ENCODE measurements at places on chromosomes 5 and 9.

GRCh38 chr5:95668728-95669127 is 14.1 kb downstream of the SPATA9 start:
- DNase-seq: no peak

GRCh38 chr5:38607396-38607795 is 51.0 kb upstream of the LIFR start:
- DNase-seq: no peak

GRCh38 chr5:9920697-9921096 is 290.5 kb upstream of the TAS2R1 start:
- no peak for DNase-seq

DNA sequence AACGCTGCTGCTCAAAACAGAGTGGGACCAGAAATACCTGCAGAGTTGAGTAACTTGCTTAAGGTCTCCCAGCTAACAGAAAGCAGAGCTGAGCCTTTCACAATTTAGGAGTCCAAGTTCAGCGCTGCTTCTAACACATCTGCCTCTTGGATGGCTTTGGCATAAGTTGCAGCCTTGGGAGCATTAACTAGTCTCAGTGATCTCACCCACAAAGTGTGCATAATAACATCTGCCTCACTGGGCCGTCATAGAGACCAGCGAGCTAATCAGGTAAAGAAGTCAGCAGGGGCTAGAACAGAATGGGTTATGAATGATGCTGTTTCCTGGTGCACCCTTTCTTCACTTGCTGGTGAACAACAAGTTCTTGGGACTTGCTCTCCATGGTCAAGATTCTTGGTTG is 36.5 kb downstream of the WWC1 start:
- no peak for DNase-seq

- no peak for DNase-seq
These were observed 57.8 kb downstream of the BARX1 start for GRCh38 chr9:93897075-93897970.

- no peak for DNase-seq
These were observed 21.1 kb upstream of the TMEM174 start for GRCh38 chr5:73151766-73152410.

- no peak for DNase-seq
These were observed 411.0 kb downstream of the SPOCK1 start for GRCh38 chr5:137088175-137088574.

DNA sequence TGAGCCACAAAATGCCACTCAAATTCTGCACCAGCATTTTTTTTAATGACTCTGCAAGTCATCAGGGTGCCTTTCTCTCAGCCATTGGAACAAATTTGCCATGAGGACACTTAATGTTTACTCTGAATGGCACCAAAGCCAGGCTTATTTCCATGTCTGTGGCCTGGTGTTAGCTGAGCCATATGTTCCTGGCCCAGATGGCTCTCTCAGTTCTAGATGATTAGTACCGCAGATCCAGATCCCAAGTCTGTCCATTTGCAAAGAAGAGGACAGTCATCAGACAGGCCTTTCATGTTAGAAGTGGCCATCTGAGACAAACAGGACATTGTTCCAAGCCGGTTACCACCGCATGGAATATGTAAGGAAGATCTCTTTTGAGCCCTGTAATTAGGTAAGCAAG is 70.3 kb downstream of the INSYN2B start:
- DNase-seq: no peak

- no peak for DNase-seq
These were observed 23.0 kb upstream of the CEP72 start for GRCh38 chr5:589173-589572.

- peak; percentile 31 for DNase-seq
These were observed 11.0 kb downstream of the LPCAT1 start for GRCh38 chr5:1512541-1513291.

DNA sequence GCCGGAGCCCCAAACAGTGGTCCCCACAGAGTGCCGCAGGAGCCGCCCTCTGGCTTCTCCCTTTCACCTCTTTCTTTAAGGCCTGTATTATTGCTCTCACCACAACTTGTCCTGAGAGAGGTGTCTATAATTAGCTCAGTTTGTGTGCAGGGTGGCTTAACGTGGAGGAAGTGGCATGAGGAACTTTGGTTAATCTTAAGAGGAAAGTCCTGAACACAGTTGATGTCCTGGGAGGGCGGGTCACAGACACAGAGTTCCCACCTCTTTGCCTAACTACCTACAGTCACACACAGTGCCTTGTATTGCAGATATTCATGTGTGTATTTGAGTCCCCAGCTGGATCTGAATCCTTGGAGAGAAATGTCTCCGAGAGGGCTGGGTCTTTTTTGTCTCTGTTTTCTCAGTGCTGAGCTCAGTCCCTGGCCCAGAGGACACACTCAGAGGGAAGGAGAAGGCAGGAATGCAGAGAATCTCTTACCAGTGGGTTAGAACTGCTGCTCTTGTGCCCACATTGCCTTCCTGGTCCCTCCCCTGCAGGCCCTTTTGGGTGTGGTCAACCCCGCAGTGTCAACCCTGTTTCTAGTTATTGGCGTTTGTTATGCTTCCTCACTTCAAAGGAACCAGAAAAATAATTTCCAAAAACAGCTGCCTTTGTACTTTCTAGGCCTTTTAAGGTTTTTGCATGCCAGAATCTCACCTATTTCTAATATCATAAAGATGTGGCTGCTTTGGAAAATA is 392.5 kb downstream of the KDM4C start:
- no peak for DNase-seq

- DNase-seq: no peak
These were observed 2.2 kb downstream of the FTMT start for GRCh38 chr5:121853850-121854249.

DNA sequence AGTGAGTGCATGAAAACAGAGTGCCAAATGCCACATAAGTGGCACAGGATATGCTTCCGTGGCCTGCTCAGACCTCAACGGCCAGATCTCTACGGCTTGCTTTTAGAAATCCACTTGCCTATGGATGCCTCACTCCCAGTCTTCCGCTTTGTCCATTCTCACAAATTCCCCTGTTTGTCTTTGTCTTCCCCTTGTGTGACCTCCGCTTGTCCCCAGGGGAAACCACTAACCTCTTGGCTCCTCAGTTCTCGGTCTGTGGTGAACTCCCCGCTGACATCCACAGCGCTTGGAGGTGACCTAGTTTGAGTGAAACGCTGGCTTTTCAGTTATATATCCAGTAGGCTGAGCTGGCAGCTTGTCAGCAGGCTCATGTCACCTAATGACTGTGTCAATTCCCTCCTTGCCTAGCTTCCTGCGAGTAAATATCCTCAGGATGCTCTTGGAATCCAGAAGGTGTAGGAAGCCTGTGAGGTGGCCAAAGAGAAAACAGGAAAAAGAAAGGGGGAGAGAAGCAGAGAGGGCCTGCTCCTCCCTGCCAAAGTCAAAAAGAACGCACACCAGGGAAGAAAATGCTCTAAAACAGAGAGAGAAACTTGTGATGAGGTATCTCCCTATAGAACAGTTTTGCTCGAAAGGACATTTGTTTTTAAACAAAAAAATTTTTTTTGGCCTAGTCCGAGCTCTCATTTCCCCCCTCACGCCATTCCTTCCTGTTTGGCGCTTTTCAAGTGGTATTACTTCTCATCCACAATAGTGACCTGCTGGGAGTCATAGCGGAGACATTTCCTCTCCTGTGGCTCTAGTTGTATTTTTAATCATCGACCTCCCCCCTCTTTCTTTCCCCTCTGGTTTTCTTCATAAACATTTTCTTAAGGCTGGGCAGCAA is 101.6 kb upstream of the SPRY4 start:
- no peak for DNase-seq

DNA sequence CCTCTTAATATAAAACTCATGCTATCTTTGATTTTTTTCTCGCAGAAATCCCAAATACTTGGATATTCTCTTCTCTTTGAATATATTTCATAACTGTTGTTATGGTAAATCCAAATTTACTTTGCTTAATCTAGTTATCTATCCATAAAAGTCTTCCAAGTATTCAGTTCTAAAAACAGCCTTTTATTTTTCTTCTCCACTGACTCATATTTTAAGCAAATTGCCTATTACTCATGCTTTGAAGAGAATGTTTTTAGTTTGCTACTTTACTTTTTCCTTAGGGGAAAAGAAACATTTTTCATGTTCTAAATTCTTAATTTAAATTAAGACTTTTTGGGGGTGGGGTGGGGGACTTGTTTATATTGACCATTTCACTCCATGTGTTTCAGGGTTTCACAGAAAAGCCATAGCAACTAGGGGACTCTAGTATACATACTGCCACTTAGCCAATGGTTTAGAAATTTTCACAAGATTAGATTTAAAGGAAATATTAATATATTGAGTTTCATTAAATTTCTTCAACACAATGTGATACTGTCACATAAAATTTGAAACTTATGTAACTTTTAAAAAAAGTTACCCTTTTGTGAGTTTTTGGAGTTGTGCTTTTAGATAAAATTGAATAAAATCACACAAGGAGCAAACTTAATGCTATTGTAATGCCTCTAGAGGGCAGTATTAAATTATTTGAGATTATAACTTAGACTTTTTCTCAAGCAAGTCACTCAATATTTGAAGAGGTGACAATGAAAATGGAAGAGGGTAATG is 545.8 kb upstream of the ARRDC3 start:
- DNase-seq: peak; percentile 38

GRCh38 chr5:33997331-33997983 is 10.4 kb downstream of the AMACR start:
- DNase-seq: peak; percentile 93

GRCh38 chr5:34736445-34737115 is 80.5 kb downstream of the RAI14 start:
- no peak for DNase-seq

DNA sequence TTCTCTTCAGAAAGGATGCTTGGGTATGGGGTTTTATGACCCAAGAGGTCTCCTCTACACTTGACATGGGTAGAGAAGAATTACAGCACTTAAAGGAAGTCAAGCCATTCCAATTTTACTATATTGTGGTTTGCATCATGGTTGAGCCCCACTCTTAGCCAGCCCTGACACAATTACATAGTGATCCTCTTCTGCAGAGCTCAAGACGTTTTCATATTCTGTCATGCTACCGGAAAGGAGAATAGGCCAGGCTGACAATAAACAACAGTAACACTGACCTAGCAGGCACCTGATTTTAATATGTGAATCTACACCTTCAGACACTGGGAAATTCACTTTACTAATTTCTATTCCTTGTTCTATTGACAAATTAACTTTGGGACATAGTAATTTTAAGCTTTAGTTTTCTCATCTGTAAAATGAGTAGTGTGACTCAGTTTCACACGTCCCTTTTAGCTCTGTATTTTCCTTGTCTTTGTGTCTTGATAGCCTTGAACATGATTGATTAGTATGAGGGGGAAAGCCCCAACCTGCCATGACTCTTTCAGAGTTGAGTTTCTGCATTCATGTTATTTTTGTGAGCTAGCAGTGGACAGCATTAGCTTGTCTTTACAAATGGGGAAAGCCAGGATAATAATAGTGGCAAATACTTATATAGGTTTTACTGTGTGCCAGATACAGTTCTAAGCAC is 83.8 kb downstream of the SV2C start:
- DNase-seq: no peak

DNA sequence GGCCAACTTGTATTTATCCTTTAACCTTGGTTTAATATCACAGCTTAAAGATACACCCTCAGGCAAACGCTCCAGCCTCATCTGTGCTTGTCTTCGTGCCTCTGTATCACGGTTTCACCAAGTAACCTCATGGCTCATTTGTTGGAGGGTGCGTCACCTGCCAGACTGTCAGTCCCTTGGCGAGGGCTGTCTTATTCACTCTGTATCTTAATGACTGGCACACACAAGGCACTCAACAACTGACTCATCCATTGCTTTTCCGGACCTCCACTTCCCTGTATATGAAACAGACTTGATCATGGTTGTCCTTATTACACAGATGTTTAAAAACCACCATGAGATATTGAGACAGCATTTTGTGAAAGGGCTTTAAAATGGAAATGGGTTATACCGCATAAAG is 28.0 kb downstream of the LCP2 start:
- DNase-seq: no peak

- DNase-seq: no peak
These were observed 20.8 kb upstream of the GTF3C5 start for GRCh38 chr9:133009906-133010582.
